Esophagus squamous epithelium (tissue), 5 donors: ENCODE measurements at places on chromosomes 7 and 10.

GRCh38 chr7:157018997-157019608 is 8.6 kb upstream of the MNX1 start:
- DNase-seq = no peak

GRCh38 chr7:8197994-8198698 is 63.8 kb downstream of the ICA1 start:
- DNase-seq = no peak

- no peak for DNase-seq
These were observed 103.7 kb downstream of the KCNMA1 start for GRCh38 chr10:77533887-77534278.

DNA sequence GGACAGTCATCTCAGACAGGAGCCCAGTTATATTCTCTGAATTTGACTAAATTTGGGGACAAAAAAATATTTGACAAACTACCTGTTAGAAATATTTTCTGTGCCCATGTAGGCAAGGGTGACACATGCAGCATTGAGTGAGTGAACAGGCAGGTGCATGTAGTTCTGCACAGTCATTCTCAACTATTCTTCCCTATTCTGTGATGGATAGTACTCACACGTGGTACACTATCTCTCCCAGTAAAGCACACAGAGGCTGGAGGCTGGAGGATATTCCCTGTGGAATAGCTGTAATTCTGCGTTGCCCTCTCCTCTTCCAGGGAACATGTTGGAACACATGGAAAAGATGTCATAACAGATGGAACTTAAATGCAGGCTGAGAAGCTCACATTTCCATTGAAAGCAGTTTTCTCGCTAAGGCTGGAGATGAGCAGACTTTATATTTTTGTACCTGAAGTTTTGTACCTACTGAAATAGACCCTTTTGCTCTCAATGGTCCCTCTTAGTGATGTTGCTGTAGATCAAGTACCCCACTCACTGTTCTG is 75.0 kb downstream of the GPR141 start:
- no peak for DNase-seq

GRCh38 chr7:48087349-48087748 is 1.7 kb upstream of the UPP1 start:
- no peak for DNase-seq

- DNase-seq = no peak
These were observed 704.7 kb upstream of the COBL start for GRCh38 chr7:52021343-52021742.

DNA sequence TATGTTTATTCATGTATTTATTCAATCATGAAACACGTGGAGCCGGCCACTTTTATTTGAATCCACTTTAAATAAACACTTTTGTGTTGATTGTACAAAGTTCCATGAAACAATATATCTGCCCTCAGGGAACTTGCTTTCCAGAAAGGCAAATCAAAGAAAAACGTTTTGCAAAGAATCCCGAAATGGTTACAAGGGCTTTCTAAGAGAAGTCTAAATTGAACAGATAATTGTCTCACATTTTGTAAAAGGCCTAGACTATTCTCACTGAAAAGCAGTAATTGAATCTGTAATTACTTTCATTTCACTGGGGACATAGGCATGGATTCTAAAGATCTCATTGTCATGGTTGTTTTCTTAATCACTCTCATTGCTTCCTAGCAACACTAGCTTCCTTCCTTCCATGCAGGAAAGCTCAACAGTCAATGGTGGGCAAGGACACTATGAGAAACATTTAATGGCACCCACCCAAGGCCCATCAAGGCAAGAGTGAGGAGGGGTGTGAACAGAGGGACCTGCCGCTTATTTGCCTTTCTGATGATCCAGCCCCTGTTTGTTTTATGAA is 622.4 kb upstream of the C7orf33 start:
- DNase-seq = no peak
